Activated CD4-positive, alpha-beta T cell treated with anti-CD3 and anti-CD28 coated beads for 48 hours (primary cell): ENCODE measurements at places on chromosomes 5 and 9.

DNA sequence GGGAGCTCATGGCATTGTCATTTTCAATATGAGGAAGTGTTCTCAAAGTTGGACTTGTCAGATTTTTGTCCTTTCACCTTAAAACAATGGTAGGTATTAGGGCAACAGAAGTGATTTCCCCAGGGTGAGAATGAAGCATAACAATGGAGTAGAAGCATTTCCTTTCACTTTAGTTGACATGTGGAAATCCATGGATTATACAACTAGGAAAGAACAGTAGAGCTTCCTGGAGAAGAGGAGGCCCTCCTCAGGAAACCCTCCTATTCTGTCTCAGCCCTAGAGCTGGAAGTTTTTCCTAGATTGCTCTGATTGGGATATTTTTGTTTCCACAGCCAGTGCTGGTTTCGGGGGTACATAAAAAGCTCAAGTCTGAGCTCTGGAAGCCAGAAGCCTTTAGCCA, 13.8 kb upstream of the REEP2 start:
- DNase-seq: no peak

DNA sequence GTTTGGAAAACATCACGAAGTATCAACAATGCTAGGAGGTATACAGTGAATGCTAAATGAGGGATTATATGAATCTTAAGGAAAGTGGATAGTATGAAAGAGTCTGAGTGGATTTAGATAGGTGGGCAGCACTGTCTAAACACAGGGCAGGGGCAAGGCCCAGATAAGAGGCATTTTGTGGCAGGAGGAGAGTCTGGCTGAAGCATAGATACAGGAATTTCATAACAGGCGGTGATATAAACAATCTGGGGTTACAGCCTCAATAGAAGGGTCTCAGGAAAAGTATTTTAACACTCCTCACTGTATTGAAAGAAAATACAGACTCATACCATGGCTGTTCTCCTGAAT, 96.9 kb downstream of the PLPP1 start:
- no peak for DNase-seq

GRCh38 chr5:175015028-175015685, 290.8 kb downstream of the MSX2 start:
- DNase-seq: no peak

DNA sequence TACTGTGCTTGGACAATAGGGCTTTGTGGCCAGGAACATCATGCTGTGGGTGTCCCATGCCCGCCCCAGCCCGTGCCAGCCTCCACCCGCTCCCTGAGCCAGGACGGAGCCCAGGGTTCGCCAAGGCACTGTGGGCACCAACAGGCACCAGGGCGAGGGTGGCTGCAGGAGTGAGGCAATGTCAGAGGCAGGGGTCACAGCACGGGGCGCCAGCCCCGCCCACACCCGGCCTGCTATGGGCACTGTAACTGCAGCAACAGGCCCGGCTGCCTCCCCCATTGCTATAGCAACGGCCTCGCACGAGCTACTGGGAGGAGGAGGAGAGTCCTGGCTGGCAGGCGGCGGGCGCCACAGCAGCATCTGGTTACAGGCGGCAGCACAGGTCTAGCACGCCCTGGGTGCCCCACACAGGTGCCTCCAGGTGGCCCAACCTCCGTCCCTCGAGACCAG, 2.5 kb downstream of the ABCA2 start:
- no peak for DNase-seq

DNA sequence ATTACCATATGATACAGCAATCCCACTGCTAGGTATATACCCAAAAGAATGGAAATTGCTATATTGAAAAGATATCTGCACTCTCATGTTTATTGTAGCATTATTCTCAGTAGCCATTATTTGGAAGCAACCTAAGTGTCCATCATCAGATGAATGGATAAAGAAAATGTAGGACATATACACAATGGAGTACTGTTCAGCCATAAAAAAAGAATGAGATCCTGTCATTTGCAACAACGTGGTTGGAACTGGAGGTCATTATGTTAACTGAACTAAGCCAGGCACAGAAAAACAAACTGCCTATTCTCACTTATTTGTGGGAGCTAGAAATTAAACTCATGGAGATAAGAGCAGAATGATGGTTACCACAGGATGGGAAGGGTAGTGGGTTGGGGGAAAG, 63.1 kb upstream of the TTC23L start:
- no peak for DNase-seq

DNA sequence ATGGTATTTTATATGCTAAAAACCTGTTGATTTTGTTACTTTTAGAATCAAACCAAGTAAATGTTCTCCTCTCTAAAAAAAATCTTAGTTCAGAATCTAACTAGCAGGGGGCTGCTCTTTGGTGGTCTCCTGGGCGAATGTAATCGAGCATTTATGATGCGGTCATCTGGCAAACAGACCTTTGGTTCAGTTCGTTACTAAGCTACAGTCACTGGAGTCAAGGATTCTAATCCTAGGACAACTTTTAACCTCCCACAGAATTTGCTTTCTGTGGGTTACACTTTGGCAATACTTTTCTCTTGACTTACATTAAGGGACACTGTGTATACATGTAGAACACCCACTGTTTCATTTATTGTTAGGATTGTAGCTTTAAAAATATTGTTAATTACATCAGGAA, 26.3 kb upstream of the FREM1 start:
- no peak for DNase-seq

DNA sequence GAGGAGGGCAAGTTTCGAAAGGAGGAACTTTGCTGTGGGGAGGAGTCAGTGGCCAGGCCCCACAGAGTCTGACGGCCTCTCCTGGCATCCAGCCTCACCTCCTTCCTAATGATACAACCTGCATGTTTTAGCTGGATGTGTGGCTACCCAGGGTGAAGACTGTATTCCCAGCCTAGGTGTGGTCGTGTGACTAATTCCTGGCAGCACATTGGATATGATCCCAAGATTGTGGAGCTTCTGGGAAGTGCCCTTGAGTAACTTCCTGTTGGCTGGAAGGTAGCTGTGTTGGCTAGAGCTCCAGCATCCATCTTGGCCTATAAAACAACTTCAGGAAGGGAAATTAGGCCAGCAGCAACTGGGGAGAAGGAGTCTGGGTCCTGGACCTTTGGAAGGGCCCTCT, 19.0 kb upstream of the LPCAT1 start:
- no peak for DNase-seq

DNA sequence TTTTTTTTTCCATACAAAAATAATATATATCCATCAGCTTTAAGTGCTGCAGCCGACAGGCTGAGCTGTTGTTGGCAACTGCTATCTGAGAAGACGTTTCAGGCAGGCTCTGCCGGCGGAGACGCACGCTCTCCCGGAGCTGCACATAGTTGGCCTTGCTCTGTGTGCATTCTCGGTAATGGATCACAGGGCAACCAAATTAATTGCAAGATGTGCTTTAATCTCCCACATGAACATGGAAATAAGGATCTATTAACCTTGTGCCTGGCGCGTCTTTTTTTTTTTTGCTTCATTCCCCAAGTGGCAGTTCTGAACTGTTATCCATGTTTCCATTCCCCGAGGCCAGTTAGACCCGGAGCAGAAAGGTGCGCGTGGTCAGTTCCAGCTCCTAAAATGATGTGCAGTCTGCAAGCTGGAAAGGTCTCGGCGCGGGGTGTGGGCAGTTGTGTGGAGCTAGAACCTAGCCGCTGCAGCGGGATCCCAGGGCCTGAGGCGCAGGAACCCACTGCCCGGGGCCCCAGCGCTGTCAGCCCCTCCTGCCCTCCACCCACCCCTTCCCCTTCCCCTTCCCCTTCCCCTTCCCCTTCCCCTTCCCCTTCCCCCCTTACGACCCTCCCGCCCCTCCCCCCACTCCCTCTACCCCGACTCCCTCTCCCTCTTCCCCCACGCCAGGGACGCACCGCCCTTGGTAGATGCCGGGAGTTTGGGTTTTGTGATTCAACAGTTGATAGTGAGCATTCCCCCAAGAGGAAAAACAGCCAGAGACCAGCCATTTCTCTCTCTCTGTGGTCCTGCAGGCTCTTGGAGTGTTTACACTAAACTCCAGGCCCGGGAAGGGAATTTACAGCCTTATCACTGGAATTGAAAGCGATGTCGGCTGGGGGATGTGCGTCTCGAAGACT, 137.8 kb downstream of the CEP120 start:
- DNase-seq: no peak

DNA sequence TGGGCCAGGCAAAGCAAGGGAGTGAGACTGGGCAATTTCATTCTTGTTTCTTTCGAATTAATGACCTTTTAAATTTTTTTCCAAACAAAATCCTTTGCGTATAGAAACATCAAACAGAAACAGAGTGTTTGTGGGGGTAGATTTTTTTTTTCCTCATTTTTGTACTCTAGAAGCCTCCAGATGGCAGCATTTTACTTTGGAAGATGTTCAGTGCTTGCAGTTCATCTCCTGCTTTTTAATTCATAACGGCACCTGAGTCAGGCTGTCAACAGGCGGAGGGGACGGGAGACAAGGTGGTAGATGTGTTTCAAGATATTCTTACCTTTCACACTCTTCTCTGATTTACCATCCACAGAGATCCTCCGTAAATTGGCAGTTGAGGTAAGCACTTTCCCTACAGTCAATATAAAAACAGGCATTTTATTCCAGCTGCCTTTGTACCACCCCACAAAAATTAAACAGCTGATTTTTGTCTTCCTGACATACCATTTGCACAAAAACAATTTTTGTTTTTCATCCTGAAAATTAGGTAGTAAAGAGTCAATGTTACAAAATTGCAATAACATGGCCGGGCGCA, 99.5 kb upstream of the FBXL17 start:
- no peak for DNase-seq

- DNase-seq: no peak
Observed at GRCh38 chr9:132703336-132703735, 33.1 kb downstream of the GTF3C4 start.

GRCh38 chr5:181071257-181071656, 31.2 kb downstream of the BTNL9 start:
- no peak for DNase-seq

- no peak for DNase-seq
Observed at GRCh38 chr9:114016629-114017423, 61.3 kb downstream of the AMBP start.

- no peak for DNase-seq
Observed at GRCh38 chr9:86807367-86807976, 139.8 kb downstream of the GAS1 start.

DNA sequence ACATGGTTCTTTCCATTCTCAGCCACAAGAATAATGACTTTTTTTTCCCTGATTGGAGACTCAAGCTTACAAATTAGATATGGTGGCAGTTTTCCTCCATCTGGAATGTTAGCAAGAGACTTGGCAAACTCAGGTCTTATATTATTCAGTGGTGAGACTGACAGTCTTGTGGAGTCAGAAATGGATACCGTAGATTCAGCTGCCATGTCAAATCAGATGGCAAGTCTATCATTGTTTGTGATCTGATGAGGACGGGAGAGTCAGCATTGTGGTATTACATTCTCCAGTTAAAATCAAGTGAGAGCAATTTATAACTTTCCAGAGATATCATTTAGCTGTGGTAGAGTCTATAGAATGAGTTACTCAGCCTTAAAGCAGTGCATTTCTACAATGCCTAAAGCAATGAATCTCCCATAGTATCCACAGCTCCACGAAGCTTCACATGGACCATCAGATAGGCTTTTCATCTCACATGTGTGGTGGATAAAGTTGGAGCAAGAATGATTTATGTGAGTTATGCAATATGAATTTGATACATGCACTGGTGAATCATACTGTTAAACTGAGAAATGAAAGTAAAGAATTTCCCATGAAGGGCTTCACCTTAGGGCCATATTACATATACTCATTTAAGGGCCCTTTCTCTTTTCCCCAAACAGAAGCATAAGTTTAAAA, 430.6 kb downstream of the ZNF608 start:
- no peak for DNase-seq

GRCh38 chr9:94622087-94622800, 17.1 kb downstream of the FBP1 start:
- DNase-seq: no peak
